A549 treated with DMSO at 1 μM for 4 hours (cell line): ENCODE measurements at places on chromosomes 11 and 22. TPM values are rescaled to one million over a fixed set of nuclear protein-coding genes. Genes with fewer than 3 reads are reported as not detected.

Gene SLCO2B1
- 3.2 to 6.3 TPM (median 4.2 TPM) in 5 replicates for total RNA-seq

Gene PRR33
- total RNA-seq, result not detected in 5 replicates

Gene GAL
- 11.1 to 22.8 TPM (median 17.5 TPM) in 5 replicates for total RNA-seq

Gene POLR2F
- 120 to 132 TPM (median 129 TPM) in 5 replicates for total RNA-seq

Gene CABP4
- not detected in 5 replicates for total RNA-seq

Gene TMEM191B
- total RNA-seq, result 0.69 to 1.1 TPM (median 0.97 TPM) in 4 of 5 replicates, not detected in the other

Gene FJX1
- 34.8 to 44.9 TPM (median 39.0 TPM) in 5 replicates for total RNA-seq

Gene IGLL5
- not detected in 5 replicates for total RNA-seq

Gene NPAS4
- total RNA-seq, result not detected in 5 replicates

Gene EXT2
- total RNA-seq, result 56.2 to 65.0 TPM (median 61.5 TPM) in 5 replicates

Gene RBFOX2
- 32.3 to 42.8 TPM (median 38.0 TPM) in 5 replicates for total RNA-seq

Gene FERMT3
- total RNA-seq, result 0.69 to 3.9 TPM (median 2.0 TPM) in 5 replicates

Gene SCT
- total RNA-seq, result not detected in 5 replicates

Gene C11orf42
- not detected in 5 replicates for total RNA-seq

Gene SEPTIN3
- 1.2 to 1.7 TPM (median 1.3 TPM) in 5 replicates for total RNA-seq

Gene B4GALNT4
- 12.3 to 21.3 TPM (median 16.7 TPM) in 5 replicates for total RNA-seq

Gene CARNS1
- total RNA-seq, result 0.14 to 0.53 TPM (median 0.18 TPM) in 5 replicates

Gene MRGPRX4
- not detected in 5 replicates for total RNA-seq

Gene SLC35C1
- 28.2 to 31.8 TPM (median 29.5 TPM) in 5 replicates for total RNA-seq

Gene EHF
- 0.18 to 1.2 TPM (median 0.59 TPM) in 5 replicates for total RNA-seq

Gene SLC22A9
- not detected in 5 replicates for total RNA-seq

Gene CDON
- total RNA-seq, result 2.0 to 4.1 TPM (median 3.4 TPM) in 5 replicates

Gene MMP12
- total RNA-seq, result 0.05 to 0.18 TPM (median 0.06 TPM) in 4 of 5 replicates, not detected in the other

Gene POU2AF3
- total RNA-seq, result 0.43 to 1.1 TPM (median 0.94 TPM) in 5 replicates

Gene SMIM35
- not detected in 5 replicates for total RNA-seq

Gene PANX2
- total RNA-seq, result 5.8 to 7.5 TPM (median 6.3 TPM) in 5 replicates

Gene OR5A1
- total RNA-seq, result not detected in 5 replicates

Gene ME3
- total RNA-seq, result 15.8 to 19.2 TPM (median 18.5 TPM) in 5 replicates

Gene BATF2
- total RNA-seq, result 0.87 to 1.4 TPM (median 1.1 TPM) in 5 replicates
